Activated T-cell treated with anti-CD3 and anti-CD28 coated beads, Interleukin-2, amount 50 U/mL, for 1 hour (primary cell): ENCODE measurements at places on chromosomes 12 and 14.

DNA sequence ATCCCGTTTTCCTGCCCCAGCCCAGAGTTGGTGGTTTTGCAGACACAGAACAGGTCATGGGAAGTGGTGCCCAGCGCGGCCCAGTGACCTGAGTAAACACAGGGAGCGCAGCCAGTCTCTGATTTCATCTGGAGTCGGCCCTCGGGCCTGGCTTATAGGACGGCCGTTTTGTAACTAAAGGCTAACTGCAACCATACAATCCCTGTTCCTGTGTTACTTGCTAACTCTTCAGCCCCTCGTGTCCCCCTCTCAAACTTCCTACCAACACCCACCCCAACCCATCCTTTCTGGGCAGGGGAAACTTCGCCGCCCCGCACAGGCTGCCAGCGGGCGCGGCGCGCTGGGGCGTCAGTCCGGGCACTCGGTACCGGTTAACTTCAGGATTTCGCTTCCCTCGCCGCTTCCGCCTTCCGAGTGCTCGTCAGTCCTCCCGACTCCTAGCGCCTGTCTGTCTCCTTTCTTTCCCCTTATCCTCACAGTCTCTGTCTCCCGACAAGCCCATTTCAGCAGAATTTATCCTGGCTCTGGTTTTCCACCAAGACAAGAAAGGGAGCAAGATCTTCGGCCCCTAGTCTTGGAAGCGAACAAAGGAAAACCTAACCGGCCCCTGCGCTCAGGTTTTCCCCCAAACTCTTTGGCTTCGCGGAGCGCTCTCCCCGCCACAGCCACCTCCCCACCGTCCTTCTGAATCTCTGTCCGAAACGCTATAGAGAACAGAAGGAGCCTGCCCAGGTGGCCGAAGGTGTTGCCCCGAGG lies 2.0 kb downstream of the SIX1 start:
- DNase-seq = no peak

- DNase-seq = no peak
Measured at GRCh38 chr14:53640695-53641094, 315.9 kb downstream of the BMP4 start.

- no peak for DNase-seq
Measured at GRCh38 chr12:116443821-116444589, 115.2 kb upstream of the MAP1LC3B2 start.

DNA sequence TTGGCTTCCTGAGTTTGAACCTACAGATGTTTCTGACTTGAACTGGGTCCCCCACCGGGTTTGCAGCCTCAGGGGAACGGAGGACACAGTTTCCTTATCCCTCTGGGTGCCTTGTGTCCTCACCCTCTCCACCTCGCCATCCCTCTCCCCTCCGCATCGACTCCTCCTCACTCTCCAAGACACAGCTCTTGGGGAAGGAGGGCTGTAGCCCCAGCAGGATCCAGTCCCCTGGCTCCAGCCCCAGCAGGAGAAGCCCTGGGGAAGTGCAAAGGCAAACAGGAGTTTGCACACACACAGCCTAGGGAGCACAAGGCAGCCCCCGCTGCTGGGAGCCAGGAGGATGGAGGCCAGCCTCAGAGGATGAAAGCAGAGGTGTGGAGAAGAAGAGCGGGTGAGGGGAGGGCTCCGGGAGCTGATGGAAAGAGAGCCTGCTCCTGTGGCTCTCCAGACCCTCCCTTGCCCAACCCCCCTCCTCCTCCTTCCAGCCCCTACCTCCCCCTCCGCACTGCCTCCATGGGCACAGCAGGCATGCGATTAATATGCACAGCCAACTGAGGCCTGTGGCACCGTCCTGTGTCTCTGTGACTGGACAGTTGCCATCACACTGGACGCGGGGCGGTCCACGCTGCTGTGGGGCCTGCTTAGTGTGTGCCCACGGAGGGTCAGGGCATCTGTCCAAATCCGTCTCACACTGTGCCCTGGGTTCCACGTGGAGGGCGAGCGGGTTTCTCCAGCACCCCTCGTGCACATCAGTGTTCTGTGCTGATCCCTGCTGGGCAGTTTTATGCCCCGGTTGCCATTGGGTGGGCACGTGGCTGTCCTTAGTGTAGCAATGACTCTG lies 193.7 kb upstream of the DIO3 start:
- no peak for DNase-seq

DNA sequence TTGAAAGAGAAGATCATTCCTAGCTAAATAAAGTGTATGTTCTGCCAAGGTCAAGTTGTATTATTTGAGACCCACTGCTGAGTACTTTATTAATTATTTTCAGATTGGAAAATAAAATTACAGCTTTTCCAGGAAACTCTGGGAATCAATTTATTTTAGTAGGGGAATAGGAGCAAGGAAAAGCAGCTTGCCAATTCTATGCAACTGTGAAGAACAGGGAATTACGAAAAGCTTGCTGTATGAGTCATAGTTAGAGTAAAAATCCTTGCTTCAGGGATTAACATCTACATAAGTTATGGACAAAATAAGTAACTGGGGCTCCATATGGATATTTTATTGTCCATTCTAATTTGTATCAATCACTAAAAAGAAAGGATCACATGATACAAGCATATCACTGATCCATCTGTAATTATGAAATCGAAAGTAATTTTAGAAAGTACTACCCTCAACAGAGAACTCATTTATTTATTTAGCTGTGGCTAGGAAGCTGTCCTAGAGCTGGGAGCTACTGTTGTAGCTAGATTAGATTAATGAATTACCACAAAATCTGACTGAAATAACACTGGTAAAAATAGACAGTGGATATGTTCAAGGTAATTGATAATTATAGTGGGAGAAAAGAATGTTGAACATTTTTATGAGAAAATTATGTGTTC lies 303.5 kb upstream of the NPAS3 start:
- DNase-seq = no peak

DNA sequence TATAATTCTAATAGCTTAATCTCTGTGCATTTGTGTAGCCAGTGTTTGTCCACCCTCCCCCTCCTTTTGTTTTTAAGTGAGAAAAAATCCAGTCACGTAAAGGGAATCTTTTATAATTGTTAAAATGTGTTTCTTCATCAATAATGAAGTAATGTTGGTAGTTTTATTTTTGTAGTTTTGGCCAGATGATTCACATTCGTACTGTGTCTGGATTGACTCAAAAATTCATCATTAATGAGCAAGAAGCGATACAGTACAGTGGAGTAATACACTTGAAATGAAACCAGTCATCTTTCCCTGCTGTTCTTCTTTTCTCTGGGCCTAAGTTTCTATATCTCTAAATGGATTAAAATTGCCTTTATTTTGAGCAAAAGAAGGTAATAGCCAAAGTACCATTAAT lies 86.5 kb downstream of the SRGAP1 start:
- DNase-seq = no peak

DNA sequence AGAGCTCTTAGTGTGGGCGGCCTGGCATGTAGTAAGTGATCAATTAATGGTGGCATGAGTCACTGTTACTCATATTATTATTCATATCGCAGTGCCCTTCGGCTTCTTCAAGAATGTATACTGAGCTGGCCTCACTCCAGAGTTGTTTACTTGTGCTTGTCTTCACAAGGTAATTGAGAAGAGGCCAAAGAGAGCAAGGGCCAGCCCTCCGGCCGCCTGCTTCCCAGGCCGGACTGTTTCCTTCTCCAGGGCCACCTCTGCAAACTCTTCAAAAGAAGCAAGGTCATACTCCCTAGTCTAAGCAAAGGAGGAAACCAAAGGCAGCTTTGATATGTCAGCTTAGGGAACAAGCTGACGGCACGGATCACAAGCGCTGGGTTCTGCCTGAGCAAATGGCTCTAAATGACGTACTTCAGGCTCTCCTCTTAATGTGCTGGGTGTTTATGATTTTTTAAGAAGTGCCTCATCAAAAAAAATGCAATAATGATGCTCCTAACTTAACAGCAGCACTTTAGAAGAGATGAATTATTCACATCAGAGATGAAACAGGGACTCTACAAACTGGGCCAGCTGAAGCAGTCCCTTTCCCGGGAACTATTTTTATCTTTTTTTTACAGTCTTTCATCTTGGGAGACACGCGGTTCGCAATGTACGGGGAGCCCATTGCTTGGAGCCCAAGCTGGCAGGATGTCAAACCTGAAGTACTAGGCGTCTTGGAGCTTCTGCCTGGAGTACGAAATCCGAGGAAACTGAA lies 65.6 kb upstream of the DLK1 start:
- no peak for DNase-seq

- no peak for DNase-seq
Measured at GRCh38 chr14:77083082-77083481, 15.0 kb upstream of the CIPC start.

DNA sequence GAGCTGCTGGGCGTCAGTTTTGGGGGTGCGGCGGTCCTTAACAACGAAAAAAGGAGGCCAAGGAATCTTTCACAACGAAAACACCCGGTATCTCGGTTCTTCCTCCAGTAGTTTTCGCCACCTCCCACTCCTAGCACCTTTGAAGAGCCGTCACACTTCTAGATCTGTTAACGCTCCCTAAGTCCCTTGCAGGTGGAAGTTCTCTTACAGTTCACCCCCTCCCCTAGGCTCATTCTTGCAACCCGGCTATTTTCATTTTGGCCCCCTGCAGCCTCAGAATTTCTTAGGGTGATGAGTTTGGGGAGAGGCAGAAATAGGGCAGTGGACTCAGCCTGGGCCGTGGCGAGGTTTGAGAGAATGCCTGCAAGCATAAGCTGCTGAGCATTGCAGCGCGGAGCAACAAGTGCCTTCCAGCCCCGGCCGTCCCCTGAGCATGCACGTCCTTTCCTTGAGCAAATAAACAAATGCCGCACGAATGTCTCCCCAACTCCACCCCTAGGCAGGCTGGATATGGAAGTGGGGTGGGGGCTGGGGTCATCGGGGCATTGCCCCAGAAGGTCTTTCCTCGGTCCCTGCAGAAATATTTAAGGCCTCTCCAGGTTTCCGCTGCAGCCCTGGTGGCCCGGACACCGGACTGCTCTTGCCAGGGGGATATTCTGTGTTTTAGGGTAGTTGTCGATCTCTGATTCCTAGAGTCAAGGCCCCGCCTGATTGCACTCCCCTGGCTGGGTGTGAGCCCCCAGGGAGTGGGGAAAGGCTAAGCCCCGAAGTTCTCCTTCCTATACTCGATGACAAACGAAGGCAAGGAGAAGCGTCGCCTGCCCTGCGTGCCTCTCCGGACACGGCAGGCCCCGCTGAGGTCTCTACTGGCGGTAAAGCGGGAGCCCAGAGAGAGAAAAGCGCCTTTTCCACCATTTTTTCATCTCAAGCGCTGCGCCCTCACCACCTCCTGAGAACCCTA lies 1.6 kb downstream of the RFX4 start:
- no peak for DNase-seq

DNA sequence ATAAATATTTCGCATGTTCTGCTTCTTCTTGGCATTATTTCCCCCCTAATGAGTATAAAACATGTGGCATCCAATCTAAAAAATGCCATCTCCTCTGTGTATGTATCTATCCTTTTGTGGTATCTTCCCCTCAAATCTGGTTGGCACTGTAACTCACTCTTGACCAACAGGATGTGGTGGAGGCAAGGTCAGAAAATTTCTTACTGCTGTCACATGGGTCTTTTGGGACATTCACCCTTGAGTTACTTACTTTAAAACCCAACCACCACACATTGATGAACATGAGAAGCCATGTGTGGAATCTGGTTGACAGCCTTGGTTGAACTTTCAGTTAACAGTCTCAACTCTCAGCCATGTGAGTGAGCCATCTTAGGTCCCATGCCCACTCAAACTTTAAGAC lies 516.9 kb downstream of the SLC16A7 start:
- DNase-seq = no peak
